ENCODE measurements at places on chromosomes 2 and 18.

DNA sequence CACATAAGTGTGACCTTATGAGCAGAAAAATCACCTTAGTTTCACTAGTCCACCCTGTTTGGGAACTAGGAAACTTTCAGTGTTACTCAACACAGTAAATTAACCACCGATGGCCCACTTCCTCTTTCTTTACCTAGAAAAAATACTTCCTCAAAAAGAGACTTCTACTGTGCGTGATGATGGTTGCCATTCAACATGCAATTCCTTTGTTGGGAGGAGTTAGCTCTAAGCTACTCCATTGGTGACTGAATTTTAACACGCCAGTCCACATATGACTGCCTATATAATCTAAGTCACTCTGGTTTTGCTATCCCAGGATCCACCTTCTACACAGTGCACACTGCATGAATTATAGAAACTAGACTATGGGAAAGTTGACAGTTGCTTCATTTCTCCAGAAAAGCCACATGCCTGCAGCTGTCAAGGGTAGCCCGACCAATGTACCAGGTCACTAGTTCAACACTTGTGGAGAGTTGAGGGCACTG, 47.8 kb upstream of the REG3G start:
- DNase-seq: no peak

DNA sequence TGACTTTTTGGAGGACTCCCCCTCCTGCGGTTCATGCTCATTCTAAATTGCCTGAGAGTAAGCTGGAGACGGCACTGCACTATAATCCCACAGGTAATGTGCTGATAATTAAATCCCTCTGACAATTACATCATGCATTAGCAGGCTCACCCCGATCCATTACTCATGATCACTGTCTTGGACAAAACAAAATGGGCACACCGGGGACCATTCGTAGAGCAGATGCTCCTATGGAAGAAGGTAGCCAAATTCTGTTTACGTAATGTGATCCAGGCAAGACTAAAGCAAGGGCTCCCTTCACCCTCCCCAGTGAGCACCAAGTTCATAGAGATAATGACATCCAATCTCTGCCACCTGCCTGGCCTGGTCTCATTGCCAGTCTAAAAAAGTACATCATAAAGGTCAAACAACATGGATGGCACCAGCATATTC, 657.1 kb upstream of the SOX11 start:
- DNase-seq: no peak

DNA sequence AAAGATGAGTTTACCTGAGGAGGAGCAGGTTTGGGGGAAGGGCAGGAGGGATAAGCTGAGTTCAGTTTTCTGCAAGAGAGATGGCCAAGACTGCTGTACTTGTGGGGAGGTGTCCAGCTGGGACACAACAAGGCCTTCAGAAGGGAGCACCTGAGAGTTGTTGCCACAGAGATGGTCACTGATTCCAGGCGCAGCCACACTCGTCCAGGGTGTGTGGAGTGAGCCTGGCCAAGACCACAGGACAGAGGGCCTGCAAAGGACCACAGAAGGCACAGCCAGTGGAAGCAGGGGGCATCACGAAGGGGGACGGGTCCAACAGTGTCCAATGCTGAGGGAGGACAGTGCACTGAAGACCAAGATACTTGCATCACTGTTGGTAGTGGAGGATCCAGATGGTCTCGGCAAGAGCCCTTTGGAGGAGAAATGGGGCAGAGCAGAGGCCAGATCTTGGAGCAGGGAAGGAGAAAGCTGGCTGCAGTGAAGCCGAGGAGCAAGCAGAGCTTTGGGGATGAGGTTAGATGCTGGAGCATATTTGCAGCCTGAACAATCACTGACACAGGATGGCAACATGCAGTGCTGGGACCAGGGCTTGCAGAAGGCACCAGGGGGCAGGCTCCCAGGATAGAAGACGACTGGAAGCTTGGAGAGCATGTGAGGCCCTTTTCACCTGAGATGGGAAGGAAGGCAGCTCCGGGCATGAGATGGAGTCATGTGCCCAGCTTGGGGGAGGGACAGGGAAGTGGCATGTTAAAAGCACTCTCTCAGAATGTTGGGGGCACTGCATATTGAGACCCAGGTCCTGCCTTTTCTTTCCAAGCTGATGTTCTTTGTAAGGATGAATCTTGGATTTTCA, 214.0 kb downstream of the CYP26B1 start:
- no peak for DNase-seq

DNA sequence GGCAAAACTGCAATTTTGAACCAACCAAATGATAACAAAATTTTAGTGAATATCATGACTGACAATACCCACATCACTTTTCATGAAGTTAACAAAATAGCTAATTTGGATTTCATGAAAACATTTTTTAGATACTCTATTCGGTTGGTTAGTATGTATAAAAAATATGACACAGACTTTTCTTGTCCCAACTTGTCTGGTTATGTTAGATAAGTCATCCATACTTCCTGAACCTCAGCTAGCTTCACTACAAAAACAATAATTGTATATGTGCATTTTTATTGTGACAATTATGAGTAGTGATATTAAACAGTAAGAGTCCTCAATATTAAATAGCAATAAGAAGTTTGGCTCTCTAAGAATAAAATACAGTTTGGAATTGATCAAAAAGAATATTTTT, 408.1 kb upstream of the DSEL start:
- no peak for DNase-seq

DNA sequence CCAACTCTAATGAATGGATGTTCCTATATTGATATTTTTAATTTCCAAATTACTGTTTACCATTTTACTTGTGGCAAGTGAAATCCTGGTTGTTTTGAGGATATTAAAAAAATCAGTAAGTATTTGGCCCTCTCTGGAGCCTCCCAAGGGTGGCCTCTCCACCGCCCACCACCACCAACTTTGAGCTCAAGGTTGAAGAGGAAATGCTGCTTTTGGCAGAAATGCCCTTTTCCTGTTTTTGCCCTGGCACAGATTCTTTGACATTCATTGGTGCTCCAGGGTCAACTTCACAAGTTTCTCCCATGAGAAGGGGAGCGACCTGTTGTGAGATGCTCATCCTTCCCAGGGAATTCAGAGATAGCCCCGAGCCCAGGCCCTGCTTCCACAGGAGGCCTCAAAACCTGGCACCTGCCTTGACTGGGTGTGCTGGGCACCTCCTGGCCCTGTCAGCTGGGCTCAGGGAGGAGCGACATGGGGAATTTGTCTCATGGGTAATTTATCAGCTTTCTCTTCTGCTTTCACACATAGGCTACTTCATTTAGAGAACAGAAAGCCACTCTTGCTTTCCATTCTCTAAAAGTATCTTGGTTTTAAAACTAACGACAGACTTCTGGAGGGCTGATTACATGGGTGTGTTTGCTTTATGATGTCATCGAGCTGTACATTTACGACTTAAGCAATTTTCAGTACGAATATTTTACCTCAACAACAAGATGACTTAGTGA, 6.9 kb downstream of the CD8A start:
- no peak for DNase-seq

DNA sequence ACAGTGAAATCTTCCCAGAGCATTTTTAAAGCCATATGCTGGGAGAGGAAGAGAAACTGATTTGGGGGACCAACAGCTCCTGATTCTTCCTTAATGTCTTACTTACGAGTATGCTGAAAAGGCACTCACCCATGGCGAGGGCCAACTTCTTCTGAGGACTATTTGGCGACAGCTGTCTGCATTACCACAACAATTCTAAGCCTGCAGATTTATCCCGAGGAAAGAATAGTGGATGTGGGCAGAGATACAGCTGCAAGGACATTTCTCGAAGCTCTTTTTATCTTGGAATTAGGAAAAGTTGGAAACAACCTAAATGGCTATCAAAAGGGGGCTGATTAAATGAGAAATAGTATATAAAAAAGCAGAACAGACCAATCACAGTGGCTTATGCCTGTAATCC, 40.3 kb upstream of the FHL2 start:
- DNase-seq: no peak

GRCh38 chr2:144541396-144541795, 21.5 kb upstream of the ZEB2 start:
- no peak for DNase-seq

DNA sequence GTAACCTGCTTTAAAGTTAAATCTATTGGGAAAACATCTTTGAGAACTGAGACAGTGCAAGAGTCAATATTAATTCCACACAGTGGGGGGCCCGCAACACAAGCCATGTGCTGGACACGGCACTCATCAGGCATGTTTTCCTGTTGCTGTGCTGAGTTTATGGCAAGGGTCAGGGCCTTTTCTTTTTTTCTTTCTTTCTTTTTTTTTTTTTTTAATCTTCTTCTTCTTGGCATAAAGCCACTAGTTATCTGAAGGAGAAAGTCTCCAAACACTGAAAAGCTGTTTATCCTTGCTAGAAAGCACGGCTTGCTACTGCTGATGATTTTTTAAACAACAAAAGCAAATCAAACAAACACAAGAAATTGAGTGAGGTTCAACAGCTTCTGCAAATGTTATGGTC, 252.1 kb downstream of the ZNF521 start:
- DNase-seq: no peak

DNA sequence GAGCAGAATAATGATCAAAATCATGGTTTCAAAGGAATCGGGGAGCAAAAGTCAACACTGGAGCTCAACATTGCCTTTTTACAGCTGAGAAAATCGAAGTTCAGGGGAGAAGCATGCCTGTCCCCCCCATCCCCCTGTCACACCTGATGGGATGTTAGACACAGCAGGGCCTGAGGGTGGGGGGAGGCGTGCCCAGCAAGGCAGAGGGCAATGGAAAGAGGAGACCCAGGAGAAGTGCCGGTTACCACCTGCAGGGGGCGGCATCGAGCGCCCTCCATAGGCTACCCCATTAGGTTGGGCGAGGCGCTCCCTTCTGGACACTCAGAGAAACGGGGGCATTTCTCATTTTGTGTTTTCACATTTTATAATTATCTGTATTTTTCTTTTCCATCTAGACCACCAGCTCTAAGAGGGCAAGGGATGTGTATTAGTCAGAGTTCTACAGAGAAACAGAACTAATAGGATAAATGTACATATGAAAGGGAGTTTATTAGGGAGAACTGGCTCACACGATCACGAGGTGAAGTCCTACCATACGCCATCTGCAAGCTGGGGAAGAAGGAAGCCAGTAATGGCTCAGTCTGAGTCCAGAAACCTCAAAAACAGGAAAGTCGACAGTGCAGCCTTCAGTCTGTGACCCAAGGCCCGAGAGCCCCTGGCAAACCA, 271.3 kb downstream of the LRATD1 start:
- DNase-seq: no peak

- no peak for DNase-seq
These were observed 217.6 kb downstream of the BABAM2 start for GRCh38 chr2:28108143-28108542.

DNA sequence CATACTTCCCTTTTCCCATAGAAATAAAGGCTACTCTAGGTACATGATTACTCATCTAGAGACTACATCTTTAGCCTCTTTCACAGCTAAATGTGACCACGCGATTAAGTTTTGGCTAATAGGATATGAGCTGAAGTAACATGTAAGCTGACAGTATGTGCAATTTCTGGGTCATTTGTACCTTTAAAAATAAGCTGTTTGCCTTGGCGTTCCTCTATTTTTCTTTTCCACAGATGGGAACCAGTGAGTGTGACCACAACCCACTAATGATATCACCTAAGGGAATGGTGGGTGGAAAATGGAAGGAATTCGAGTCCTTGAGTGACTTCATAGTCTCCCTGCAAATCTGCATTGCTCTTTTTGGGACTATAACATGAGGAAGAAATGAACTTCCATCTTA, 11.7 kb upstream of the NABP1 start:
- no peak for DNase-seq

- DNase-seq: no peak
These were observed 40.0 kb downstream of the CYP1B1 start for GRCh38 chr2:38035968-38036367.

- DNase-seq: no peak
These were observed 38.2 kb upstream of the GLI2 start for GRCh38 chr2:120697471-120697870.

DNA sequence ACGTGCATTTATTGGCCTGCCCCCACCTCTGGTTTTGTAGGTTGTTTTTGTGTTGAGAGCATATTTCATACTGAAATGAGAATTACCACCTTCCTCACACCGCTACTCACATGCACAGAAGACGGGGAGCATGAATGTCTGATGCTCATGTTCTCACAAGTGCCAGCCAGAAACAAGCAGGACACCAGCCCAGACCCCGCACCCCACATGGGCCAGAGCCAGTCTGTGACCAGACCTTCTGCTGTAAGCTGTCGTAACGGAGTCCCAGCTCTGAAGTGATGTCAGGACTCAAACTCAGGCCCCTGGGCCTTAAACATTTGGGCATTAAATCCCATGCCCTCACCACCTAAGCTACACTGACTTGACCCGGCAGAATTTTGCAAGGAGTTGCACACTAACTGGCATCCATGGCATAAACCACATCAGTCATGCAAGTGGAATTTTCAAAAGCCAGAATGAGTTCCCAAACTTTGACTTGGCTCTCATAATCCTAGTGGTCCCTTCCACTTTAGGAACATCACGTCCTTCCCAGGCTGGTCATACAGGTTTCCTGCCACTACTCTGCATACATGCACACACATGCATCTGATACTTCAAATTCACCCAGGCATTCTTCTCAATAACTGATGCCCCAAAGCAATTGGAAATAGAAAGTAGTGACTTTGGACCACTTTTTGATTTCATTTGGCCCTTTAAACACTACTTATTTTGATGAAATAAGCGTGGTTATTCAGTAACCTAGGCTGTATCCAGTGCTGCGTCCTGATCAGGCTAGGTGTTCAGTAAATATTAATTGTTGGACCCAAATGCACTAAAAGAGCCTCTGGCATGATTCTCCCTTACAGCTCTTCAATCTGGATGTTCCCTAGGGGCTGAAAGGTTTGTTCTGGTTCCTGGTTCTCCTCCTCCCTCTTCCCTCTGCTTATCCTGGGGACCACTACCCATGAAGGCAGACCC, 223.1 kb upstream of the ID2 start:
- no peak for DNase-seq

- DNase-seq: no peak
These were observed 135.4 kb upstream of the REG3A start for GRCh38 chr2:79294994-79295393.

DNA sequence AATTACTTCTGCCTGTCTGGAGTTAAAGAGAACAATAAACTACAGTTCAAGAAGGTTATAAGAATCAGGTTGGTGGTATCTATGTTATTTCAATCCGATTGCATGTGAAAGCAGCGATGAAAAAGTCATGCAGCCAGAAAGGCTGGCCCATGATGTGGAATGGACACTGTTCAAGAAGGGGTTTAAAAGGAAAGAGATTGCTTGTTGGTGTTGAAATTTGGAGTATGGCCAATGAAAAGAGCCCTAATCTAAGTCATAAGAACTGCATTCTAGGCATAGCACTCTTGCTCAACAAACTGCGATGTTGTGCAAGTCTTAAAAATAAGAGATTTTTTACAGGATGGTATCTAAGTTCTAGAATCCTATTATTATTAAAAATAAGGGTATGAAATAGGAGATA, 61.3 kb downstream of the EFEMP1 start:
- peak; percentile 78 for DNase-seq

DNA sequence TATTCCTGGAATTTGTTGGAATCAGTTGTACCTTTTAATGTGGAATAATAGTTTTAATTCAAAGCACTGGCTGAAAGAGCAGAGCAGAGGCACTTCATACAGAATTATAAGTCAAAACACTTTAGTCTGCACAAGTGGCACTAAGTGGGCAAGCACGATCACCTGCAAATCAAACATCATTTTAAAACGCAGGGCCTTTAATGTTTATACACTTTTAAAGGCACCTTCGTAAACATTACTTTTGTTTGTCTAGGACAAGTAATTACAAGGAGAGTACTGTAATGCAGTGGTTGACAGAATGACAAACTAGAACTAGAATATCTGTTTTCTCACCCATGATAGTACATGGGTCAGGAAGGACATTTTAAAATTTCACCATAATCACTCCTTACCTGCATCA, 36.4 kb downstream of the LANCL1 start:
- DNase-seq: no peak
